RWPE2 (cell line): ENCODE measurements at places on chromosomes 2 and 18.
A peak's percentile ranks its signal among the peaks of the same experiment; 100 is the strongest.

DNA sequence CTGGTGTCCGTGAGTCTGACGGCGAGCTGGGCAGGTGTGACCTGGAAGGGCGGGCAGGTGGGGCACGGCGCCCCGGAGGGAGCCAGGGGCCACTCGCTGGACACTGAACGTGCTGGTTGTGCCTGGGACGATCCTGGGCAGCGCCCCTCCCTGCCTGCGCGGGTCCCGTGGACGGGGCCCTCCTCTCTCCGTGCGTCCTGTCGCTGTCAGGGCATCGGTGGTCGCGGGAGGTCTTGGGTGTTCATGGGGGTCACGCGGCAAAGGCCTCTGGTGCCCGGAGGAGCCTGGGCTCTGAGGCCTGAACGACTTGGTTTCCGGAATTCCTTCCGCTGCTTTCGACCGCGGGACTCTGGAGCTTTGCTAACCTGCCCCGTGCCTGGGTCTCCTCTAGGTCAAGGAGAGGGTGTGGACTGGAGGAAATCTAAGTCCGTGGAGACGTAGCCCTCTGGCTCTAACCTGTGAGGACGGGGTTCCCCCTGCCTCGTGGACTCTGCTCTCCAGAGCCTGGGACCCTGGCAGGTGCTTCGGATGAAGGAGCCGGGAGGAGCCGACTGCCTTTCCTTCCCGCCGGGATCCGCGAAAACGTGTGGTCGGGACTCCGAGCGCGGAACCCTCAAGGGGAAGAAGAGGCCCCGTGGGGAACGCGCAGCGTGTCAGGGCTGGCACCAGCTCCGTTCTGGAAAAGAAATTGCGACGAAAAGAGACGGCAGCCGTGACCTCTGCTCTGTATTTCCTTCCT lies 14.7 kb downstream of the SOX11 start:
- DNase-seq: no peak

DNA sequence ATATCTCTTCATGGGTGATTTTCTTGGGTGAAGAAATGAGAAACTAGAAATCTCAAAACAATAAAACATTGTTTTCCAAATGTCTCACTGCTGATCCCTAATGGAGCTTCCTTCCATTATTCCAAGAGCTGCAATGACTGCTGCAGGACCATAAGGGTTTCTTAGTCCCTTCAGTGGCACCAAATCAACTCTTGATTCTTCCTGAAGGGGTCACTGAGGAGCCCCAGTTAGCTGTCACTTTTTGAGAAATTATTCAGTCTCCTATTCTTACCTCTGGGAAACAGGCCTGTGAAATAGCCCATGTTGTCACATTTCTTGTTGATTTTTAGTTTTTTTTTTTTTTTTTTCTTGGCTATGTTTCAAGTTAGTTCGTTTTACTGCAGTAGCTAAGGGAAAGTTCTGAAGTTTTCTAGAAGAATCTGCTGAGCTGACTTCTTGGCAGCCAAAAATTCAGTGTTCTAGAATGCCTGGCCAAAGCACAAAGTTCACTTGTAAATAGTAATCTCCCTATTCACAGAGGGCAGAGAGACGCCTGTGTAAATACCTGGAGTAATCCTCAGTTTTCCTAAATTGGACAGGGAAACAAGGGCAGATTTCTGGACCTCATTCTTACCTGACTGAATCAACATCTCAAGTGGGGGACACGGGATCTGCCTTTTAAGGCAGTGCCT lies 480.0 kb downstream of the RIT2 start:
- no peak for DNase-seq

DNA sequence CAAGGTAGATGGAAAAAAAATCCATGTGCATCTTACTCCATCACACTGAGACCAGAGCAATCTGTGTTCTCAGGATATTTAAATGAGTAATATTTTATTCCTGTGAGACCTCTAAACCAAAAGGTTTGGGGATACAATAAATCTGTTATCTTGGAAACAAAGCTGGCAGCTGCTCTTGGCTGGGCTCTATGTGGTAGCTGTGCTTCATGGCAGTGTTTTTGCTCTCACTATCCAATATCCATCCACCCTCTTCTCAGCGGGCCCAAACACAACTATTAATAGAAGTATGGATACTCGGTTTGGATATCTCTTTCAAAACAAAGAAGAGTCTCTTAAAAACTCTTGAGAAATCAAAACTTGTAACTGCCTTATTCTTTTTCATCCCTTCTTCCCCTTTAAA lies 244.9 kb upstream of the RAB12 start:
- DNase-seq: no peak

- peak; percentile 30 for DNase-seq
Measured at GRCh38 chr18:79528846-79529245, 133.1 kb downstream of the NFATC1 start.

GRCh38 chr18:3454365-3455089 lies 4.6 kb downstream of the TGIF1 start:
- no peak for DNase-seq

- no peak for DNase-seq
Measured at GRCh38 chr2:187215532-187216240, 232.4 kb downstream of the CALCRL start.

GRCh38 chr18:52570975-52571374 lies 231.0 kb downstream of the DCC start:
- DNase-seq: no peak

DNA sequence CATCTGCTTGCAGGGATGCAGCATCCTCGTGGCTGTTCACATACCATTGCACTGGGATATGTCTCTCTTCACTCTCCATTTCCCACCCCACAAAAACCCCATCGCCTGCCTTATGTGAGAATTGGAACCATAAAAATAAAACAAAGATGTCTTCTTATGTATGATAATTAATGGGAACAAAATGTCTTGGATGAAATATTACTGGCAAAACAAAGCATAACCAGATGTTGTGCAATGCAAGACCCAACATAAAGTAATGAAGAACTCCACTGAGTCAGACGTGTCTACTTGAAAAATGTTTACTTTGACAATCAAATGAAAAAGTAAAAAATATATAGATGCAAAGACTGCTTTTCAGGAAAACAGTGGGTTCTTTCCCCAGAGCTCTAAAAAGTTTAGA lies 611.3 kb upstream of the SYT4 start:
- no peak for DNase-seq

GRCh38 chr2:203871371-203871983 lies 3.9 kb downstream of the CTLA4 start:
- no peak for DNase-seq

- DNase-seq: no peak
Measured at GRCh38 chr2:171995586-171995985, 4.2 kb upstream of the METAP1D start.

- no peak for DNase-seq
Measured at GRCh38 chr2:10909050-10909995, 2.4 kb upstream of the KCNF1 start.

GRCh38 chr18:35588995-35589394 lies 7.5 kb downstream of the GALNT1 start:
- DNase-seq: no peak

DNA sequence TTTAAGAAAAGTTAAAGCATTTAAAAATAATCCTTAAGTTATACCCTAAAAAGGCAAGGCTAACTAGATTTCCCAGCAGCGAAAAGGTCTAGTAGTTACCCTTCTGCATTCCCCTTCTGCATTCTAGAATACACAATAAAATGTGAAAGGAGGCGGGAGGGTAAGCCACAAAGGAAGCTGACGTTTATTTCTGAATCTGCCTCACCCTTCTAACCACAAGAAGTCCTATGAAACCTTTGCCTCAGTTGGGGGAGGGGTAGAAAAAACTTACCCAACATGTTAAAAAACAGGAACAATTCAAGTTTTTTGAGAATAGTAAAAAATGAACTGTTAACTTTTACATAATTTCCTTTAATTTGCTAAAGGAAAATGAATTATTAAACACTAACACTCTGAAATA lies 11.3 kb downstream of the STK17B start:
- DNase-seq: no peak

DNA sequence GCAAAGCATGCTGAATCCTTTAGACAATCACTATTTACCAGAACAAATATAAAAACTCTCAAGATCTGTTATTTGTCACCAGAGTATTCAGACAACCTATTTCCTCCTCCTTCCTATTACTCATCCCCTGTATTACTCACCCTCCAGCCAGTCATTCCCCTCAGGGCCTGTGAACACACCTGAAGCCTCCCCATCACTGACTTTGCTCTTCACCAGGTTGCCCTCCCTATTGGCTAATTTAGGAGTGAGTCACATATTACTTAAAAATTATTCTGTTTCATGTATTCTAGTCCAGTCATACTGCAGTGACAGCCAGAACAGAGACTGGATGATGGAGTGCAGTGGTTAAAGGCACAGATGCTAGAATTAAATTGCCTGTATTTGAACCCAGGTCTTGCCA lies 3.7 kb upstream of the ATG16L1 start:
- peak; percentile 86 for DNase-seq

DNA sequence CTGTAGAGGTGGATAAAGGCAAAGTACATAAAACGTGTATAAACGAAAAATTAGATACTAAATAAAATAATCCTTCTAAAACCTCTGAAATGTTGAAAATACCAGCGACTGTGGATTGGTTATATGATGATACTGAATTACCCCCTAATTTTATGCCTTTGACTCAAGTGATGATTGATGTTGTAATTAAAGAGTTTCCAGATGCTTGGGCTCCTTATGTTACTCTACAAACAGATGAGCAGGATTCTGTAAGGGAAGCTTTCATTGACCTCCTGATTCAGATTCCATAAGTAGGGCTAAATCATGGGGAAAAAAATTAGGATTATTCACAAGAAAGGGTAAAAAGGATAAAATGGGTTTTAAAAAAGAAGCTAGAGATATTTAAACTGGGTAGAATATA lies 418.2 kb upstream of the SLC39A10 start:
- DNase-seq: no peak

DNA sequence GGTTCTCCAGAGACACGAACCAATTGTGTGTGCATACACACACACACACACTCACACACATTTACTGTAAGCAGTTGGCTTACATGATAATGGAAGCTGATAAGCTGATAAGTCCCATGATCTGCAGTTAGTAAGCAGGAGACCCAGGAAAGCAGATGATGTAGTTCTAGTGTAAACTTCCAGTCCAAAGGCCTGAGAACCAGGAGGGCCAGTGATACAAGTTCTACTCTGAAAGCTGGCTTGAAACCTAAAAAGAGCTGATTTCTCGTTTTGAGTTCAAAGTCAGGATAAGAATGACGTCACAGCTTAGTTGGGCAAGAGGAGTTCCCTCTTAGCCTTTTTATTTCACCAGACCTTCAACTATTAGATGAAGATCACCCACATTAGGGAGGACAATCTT lies 558.8 kb upstream of the PIK3C3 start:
- no peak for DNase-seq

GRCh38 chr18:79423211-79424007 lies 27.7 kb downstream of the NFATC1 start:
- no peak for DNase-seq

GRCh38 chr2:134570676-134571075 lies 148.1 kb downstream of the TMEM163 start:
- no peak for DNase-seq

GRCh38 chr18:49723648-49724180 lies 89.6 kb downstream of the ACAA2 start:
- no peak for DNase-seq

DNA sequence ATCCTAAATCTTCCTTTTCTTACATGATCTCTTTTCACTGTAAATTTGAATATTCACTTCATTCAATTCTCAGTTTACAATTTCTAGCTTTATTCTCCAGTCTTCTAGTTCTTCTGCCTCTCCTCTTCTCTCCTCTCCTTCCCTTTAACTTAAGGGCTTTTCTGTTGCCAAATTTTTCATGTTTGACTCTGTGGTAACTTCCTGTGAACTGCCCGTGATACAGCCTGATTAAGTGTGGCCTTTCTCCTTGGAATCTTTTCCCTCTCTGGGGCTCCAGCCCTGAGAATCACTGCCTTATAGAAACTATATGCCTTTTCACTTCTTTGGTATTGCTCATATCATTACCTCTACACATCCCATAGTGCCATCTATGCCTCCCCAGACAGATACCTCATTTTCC lies 1923.8 kb upstream of the CELF4 start:
- DNase-seq: no peak

DNA sequence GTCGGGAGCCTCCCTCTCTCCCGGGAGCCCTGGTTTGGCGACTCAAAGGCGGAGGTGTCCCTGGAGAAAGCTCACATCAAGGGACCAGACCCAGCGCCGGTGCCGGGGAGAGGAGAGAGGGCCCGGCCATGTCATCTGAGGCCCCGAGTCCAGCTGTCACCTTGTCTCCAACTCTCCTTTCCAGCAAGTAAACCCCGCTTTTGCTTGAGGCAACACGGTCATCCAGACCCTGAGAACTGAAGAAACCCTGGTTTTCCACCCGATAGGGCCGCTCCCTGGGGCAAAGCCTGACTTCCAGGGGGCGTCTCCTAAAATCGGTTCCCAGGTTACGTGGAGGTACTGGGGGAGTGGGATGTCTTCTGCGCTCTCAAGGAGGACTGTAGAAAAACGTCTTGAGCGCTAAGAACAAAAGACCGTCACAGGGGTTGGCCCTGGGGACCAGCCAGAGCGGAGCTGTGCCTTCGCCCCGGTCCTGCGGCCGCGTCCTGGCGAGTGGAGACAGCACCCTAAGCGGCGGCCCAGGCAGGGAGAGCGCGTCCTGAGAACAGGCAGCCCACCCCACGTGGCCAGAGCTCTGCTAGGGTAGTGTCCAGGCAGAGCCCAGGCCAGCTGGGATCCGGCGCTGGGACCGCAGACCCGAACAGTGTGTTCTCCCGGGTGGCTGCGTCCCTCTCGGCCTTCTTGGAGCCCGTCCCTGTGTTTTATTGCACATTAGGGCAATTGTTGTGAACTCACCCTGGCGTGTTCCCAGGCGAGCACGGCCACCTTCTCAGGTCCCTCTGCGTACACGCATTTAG lies 55.7 kb downstream of the TMEM18 start:
- no peak for DNase-seq

DNA sequence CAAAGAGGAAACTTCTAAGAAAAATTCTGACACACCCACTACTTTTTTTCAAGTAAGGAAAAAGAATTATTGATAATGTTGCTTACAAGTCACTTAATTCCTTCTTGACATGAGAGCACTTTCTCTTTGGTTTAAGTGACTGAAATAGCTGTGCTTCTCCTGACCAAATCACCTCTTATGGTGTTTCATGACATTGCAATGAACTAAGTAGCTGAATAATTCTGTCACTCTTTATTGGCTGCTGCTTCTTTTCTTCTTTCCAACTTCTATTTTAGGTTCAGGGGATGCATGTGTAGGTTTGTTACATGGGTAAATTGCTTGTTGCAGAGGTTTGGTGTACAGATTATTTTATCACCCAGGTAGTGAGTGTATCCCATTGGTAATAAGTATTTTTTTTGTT lies 447.6 kb upstream of the NETO1 start:
- no peak for DNase-seq
